Coronary artery (tissue), 2 donors: ENCODE measurements at places on chromosomes 7 and 10.

- no peak for DNase-seq
Measured at GRCh38 chr10:32950591-32951108, 7.4 kb downstream of the ITGB1 start.

DNA sequence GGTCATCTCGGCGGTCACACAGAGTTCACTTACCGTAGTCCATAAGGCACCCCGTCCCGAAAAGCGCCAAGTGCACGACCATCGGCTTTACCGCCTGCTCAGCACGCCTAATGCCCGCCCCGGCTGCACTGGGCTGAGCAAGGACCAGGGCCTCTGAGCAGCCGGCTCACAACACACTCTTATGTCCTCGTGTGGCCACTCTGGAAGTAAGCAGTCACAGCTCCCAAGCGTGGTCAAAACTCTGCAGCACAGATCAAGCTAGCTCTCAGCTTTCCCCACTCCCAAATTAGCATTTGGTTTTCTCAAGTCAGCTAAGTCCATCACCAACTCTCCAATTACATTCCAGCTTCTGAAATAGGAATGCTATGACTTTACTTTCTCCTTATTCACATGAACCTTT, 57.7 kb downstream of the MAD1L1 start:
- no peak for DNase-seq

GRCh38 chr10:117275121-117275520, 34.2 kb downstream of the SLC18A2 start:
- DNase-seq: no peak

DNA sequence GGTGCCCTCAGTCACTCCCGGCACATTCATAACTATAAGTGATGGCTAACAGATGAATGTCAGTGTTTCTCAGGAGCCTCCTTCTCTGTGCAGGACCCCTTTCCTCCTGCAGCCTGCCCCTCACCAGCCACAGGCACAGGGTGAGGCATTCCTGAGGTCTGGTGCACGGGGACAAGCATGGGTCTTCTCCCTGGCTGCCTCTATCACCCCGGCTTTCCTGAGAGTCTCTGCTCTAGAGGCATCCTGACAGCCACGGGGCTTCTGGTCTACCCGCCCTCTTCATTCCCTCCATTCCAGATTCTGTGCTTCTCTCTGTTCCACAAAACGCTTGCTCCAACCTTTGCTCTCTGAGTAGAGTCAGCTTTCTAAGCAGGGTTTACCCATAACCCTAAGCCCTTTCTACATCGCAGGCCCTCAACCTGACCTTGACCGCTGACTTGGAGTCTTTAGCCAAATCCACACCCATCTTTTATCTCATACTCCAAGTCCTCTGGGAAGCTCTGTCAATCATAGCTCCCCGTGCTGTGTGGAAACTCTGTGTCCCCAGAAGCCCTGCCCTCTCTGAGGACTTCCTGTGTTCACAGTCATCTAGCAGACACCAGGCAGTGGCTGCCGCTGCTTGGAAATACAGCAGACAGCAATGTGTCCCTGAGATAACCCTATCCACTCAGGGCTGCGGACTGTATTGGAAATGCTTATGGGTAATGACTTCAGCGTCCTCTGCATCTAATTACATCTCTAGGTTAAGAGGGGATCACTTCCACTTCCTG, 159.0 kb downstream of the SFMBT2 start:
- DNase-seq: no peak
